PC-9 (cell line): ENCODE measurements at places on chromosomes 16 and 17. TPM values are rescaled to one million over a fixed set of nuclear protein-coding genes. Genes with fewer than 3 reads are reported as not detected.

The HS3ST2 gene
- 0.23 and 1.1 TPM in 2 replicates for total RNA-seq

The KLHL10 gene
- total RNA-seq, result not detected in 2 replicates

The EME2 gene
- 24.2 and 32.4 TPM in 2 replicates for total RNA-seq

The HLF gene
- not detected in 2 replicates for total RNA-seq

The NGFR gene
- total RNA-seq, result 0.11 TPM in 1 of 2 replicates, not detected in the other

The IGSF6 gene
- total RNA-seq, result not detected in 2 replicates

The TRIM25 gene
- 63.8 and 92.8 TPM in 2 replicates for total RNA-seq

The KRT16 gene
- total RNA-seq, result 41.7 and 53.5 TPM in 2 replicates

The VWA3A gene
- total RNA-seq, result 0.73 and 0.83 TPM in 2 replicates

The ABCA3 gene
- total RNA-seq, result 6.2 and 8.0 TPM in 2 replicates

The TMEM114 gene
- total RNA-seq, result not detected in 2 replicates

The FOXJ1 gene
- total RNA-seq, result 12.5 and 23.7 TPM in 2 replicates

The NRN1L gene
- 1.3 TPM in 1 of 2 replicates, not detected in the other for total RNA-seq

The ZMYND15 gene
- 2.3 and 5.4 TPM in 2 replicates for total RNA-seq

The SLC38A8 gene
- total RNA-seq, result not detected in 2 replicates

The C1QL1 gene
- 0.93 and 1.3 TPM in 2 replicates for total RNA-seq

The SLC6A2 gene
- total RNA-seq, result 0.50 and 0.61 TPM in 2 replicates

The RTN4RL1 gene
- total RNA-seq, result 0.13 and 0.35 TPM in 2 replicates

The SYCE1L gene
- total RNA-seq, result 6.2 and 17.9 TPM in 2 replicates

The NETO2 gene
- 41.2 and 54.4 TPM in 2 replicates for total RNA-seq

The ARSG gene
- total RNA-seq, result 4.0 and 6.6 TPM in 2 replicates

The SLC46A1 gene
- total RNA-seq, result 12.6 and 14.9 TPM in 2 replicates

The KRTAP9-8 gene
- not detected in 2 replicates for total RNA-seq

The ARMC5 gene
- total RNA-seq, result 18.6 and 21.4 TPM in 2 replicates

The KCNH6 gene
- total RNA-seq, result not detected in 2 replicates

The SLC52A1 gene
- 0.28 and 0.48 TPM in 2 replicates for total RNA-seq

The RBFOX1 gene
- not detected in 2 replicates for total RNA-seq

The TEKT5 gene
- total RNA-seq, result 1.5 TPM in 1 of 2 replicates, not detected in the other

The CHD9NB gene
- total RNA-seq, result 1.9 and 2.8 TPM in 2 replicates

The SEZ6 gene
- not detected in 2 replicates for total RNA-seq

The CSH1 gene
- total RNA-seq, result not detected in 2 replicates

The CES1 gene
- total RNA-seq, result 107 and 141 TPM in 2 replicates

The WNT9B gene
- not detected in 2 replicates for total RNA-seq

The MMP25 gene
- 0.28 and 0.83 TPM in 2 replicates for total RNA-seq

The TBC1D3I gene
- total RNA-seq, result 0.50 and 0.81 TPM in 2 replicates

The KRT39 gene
- not detected in 2 replicates for total RNA-seq

The TEX19 gene
- total RNA-seq, result 0.24 and 0.28 TPM in 2 replicates

The RDM1 gene
- 14.5 and 15.5 TPM in 2 replicates for total RNA-seq

The TOM1L2 gene
- total RNA-seq, result 68.5 and 71.8 TPM in 2 replicates

The SHBG gene
- 0.52 and 1.0 TPM in 2 replicates for total RNA-seq

The ABCC6 gene
- 1.7 and 2.8 TPM in 2 replicates for total RNA-seq

The METTL16 gene
- total RNA-seq, result 40.2 and 46.2 TPM in 2 replicates

The PMP22 gene
- total RNA-seq, result 2.6 and 3.1 TPM in 2 replicates

The RUNDC3A gene
- total RNA-seq, result not detected in 2 replicates

The PSMD3 gene
- total RNA-seq, result 93.2 and 130 TPM in 2 replicates

The CCDC200 gene
- not detected in 2 replicates for total RNA-seq

The HOXB6 gene
- 27.9 and 30.7 TPM in 2 replicates for total RNA-seq

The CTRB2 gene
- total RNA-seq, result not detected in 2 replicates
